ENCODE measurements at places on chromosomes 1 and 21.

- DNase-seq: peak; percentile 17
Measured at GRCh38 chr1:219518168-219518906, 94.6 kb downstream of the ZC3H11B start.

DNA sequence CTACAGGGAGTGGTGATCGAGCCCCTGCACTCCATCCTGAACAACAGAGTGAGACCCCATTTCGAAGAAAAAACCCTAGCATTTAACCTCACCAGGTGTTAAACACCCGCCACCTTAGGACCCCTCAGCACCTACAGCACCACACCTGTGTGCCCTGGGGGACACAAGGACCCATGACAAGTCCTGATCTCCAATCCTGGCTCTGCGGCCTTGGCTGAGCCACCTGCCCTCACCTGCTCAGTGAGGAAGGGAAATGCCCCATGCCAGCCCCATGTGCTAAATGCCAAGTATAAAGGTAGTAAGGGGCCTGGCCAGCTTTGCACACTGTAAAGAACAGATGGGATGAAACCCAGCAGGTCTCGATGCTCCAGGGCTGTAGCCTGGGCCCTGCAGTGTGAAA lies 11.1 kb downstream of the MRTO4 start:
- DNase-seq: no peak

DNA sequence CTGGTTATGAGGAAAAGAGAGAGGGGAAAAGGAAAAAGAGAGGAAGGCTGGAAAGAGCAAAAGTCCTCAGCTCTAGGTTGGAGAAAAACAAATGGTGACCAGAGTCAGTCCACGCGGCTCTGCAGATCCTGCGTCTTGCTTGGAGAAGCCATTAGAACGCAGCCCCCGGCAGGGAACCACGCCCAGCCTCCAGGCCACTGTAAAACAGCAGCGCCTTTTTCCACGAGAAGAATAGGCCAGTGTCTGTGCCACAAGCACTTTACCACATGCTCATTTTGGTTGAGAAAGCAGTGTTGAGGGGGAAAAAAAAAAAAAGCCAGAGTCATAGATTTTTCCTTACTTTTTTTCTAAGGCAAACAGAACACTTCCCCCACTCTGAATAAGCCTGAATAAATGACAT lies 846.9 kb upstream of the ADAMTS5 start:
- no peak for DNase-seq

- peak; percentile 31 for DNase-seq
Measured at GRCh38 chr1:223183268-223183862, 40.3 kb upstream of the TLR5 start.

GRCh38 chr1:33231166-33231565 lies 25.1 kb upstream of the ZNF362 start:
- no peak for DNase-seq

DNA sequence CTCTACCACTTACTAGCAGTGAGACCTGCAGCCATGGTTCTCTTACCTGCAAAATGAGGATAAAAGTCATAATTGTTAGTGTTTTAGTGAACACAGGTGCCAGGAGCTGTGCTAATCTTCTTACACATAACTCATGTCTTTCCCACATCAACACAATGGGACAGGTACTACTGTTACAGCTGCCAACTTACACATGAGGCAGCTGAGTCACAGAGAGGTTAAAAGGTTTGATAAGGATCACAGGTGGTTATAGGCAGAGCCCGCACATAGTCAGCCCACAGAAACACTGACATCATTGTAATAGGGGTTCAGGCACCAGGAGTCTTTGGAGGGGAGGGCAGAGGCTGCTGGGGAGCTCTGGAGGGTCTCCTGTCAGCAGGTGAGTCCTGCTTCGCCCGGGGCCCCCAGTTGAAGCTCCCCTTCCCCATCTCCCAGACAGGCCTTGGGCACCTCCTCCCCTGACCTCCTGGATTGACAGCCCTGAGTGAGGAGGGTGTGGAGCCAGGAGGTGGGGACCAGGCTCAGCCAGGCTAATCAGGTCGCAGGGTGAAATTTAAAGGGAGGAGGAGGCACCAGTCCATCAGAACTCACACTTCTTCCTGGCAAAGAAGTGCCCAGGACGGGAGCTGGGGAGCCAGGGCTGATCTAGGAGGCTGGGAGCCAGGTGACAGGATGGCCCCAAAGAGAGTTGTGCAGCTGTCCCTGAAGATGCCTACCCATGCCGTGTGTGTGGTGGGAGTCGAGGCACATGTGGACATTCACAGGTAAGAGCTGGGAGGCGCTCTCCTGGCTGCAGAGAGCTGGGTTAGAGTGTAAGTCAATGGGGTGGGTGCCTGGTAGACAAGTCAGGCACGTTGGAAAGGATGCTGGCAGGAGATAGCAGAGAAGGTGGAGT lies at the start of gene PADI1:
PADI1 (plus strand) TSS at position 583 of the 895 bp plus-strand sequence; CDS start at position 673, 90 bp downstream.
- DNase-seq: no peak

- DNase-seq: no peak
Measured at GRCh38 chr1:110579460-110579859, 26.7 kb downstream of the KCNA2 start.

- peak; percentile 83 for DNase-seq
Measured at GRCh38 chr1:43454270-43455011, 710 bp upstream of the HYI start.

DNA sequence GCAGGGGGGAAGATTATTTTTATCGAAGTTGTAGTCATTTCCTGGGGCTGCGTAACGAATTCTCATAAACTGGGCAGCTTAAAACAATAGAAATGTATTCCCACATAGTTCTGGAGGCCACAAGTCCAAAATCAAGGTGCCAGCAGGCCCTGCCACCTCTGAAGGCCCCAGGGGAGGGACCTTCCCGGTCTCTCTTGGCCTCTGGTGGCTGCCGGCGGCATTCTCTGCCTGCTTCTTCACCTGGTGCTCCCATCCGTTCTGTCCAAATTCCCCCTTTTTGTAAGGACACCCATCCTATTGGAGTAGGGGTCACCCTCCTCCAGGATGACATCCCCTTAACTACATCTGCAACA lies 92.8 kb downstream of the PDE9A start:
- no peak for DNase-seq

DNA sequence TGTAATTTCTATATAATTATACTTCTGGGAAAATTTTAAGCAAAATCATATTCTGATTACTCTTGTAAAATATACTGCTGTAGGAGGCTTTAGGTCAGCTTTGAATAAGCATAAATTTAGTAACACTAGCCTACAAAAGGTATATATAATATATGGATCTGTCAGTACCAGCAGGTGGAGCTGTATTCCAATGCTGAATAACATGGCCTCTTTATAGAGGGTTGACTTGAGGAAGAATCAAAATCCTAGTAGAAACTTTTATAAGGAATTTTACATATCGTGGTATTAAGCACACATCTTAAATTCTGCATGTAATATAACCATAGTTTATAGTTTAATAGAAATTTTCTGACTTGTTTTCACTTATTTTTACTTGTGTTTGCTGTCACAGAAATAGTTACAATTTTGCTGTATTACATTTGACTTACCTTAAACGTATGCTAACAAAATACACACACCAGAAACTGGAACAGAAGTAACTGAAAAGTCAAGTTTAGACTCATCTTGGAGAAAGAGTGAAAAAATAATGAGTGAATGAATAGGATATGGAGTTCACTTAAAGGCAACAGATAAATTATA lies 79.3 kb downstream of the HMCN1 start:
- DNase-seq: peak; percentile 57

Data from AG10803 (cell line).